GM23338 (cell line): ENCODE measurements at places on chromosomes 12 and 14.

DNA sequence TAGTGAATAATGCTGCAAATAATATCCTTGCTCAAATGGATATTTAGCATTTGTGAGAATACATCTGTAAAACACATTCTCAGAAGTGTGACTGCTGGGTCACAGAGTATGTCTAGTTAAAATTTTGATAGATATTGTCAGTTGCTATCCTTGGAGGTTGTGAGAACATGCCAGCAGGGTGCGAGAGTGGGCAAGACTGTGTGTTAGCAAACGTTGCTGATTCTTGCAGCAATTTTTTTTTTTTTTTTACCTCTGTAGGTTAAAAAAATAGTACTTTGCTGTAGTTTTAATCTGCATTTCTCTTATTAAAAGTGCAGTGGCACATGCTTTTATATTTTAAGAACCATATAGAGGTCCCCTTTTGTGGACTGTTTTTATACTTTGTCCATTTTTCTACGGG, 4.5 kb upstream of the NYNRIN start:
- no peak for DNase-seq

- peak; percentile 48 for DNase-seq
These were observed 29.9 kb downstream of the TSPAN9 start for GRCh38 chr12:3107071-3107583.

GRCh38 chr14:93789228-93790130, 1.2 kb upstream of the PRIMA1 start:
- DNase-seq, result peak; percentile 42

GRCh38 chr12:8697120-8697475, 693 bp upstream of the RIMKLB start:
- peak; percentile 79 for DNase-seq

DNA sequence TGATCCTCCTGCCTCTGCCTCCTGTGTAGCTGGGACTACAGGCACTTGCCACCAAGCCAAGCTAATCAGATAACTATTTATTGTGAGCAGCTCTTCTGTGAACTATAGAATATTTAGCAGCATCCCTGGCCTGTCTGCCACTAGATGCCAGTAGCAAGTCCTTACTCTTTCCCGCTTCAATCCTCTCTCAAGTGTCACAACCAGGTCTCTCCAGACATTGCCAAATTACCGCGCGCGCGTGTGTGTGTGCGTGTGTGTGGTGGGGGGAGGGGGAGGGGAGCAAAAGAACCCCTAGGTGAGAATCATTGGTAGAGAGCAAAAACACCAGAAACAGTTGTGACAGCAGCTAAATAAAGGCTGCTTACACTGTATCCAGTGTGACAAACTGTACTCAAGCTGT, 49.9 kb downstream of the PPP2R5E start:
- peak; percentile 61 for DNase-seq

DNA sequence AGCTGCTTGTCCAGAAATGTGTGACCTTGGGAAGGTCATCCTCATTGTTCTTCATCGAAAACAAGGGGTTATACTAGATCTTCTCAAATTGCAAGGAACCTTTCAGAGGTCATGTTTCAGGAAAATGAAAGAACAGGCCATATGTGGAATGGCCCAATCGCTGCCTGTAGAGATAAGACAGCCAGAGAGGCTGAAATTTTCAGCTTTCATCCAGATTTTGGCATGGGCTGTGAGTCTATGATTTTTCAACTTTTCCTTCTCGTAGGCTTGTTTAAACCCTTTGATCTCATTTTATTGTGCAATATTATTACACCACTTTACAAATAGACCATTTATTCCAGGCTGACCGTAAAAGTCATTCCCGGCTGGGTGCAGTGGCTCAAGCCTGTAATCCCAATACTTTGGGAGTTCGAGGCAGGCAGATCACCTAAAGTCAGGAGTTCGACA, 17.1 kb upstream of the ATXN2 start:
- DNase-seq, result no peak

DNA sequence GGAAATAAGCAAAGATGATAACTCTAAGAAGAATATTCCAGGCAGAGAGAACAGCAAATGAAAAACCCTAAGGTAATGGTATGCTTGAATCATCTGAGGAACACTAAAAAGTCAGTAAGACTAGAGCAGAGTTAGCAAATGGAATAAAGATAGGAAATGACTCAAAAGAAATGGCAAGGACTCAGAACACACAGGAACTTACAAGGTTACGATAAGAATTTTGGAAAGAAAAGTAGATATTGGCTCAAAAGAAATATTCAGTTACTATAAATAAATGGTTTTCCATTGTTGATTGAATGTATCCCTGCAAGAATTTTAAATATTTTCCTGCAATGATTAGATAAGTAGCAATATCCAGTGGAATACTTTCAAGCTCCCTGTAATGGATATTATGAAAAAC, 705.8 kb downstream of the C12orf50 start:
- no peak for DNase-seq

- no peak for DNase-seq
These were observed 128.1 kb downstream of the PAPOLA start for GRCh38 chr14:96630281-96630680.

- DNase-seq, result peak; percentile 81
These were observed 48.9 kb downstream of the BDKRB1 start for GRCh38 chr14:96304956-96305355.

DNA sequence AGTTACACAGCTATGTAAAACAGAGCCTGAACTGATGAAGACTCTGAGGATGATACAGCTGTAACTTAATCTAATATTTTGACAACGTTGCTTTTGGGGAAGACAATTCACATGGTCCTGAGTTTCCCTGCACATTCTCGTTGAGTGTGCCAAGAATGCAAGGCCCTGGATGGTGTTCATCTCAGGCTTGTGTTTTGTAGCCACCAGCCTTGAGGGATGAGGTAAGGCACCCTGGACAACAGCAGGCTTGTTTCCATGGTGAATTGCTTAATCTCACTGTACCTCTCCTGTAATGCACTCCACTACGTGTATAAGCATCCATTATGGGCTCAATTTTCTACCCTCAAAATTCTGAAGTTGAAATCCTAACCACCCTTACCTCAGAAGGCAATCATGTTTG, 2.1 kb downstream of the CATSPERB start:
- DNase-seq, result no peak

DNA sequence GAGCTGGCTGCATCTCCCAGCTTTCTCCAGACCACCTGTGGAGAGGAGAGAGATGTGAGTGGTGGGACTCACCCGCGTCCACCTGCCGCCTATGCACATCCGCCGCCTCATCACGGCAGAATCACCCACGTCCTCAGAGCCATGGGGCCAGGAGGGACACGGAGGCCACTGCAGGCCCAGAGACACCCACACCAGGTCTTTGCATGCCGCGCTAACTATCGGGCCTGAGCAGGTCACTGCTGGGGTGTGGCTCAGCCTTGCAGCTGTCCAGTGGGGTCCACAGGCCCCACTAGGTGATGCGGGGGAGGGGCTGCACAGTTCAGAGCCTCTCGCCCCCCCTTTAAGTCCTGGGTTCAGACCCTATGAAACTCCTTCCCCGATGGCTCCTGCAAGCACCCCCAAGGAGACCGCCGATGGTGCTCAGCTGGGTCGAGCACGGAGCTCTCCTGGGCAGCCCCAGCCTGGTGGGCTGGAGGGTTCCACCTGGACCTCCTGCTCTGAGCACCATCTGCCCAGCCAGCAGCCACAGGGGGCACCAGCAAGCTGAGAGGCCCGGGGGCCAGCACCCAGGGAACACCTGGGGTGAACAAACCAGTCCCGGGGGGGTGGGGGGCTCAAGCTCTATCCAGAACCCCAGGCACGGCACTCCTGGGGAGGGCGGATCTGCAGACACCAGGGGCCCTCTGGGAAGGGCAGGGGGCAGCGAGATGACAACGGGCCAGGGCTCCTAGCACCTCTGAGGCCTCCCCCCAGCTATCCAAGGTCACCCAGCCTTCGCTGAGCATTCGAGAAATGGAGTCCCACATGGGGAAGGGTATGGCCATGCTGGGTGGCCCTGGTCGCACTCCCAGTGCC, 34.3 kb downstream of the CCNK start:
- no peak for DNase-seq

- DNase-seq, result no peak
These were observed 34.4 kb downstream of the ITPR2 start for GRCh38 chr12:26798640-26799039.

- peak; percentile 30 for DNase-seq
These were observed 745 bp downstream of the PCK2 start for GRCh38 chr14:24094841-24095270.

GRCh38 chr14:93986955-93987354, 10.1 kb upstream of the CCDC197 start:
- DNase-seq, result no peak

GRCh38 chr12:115693970-115694369, 583.5 kb downstream of the MED13L start:
- no peak for DNase-seq
